Stromal cell of bone marrow (primary cell): ENCODE measurements at places on chromosomes 1 and 21.
A peak's percentile ranks its signal among the peaks of the same experiment; 100 is the strongest.

DNA sequence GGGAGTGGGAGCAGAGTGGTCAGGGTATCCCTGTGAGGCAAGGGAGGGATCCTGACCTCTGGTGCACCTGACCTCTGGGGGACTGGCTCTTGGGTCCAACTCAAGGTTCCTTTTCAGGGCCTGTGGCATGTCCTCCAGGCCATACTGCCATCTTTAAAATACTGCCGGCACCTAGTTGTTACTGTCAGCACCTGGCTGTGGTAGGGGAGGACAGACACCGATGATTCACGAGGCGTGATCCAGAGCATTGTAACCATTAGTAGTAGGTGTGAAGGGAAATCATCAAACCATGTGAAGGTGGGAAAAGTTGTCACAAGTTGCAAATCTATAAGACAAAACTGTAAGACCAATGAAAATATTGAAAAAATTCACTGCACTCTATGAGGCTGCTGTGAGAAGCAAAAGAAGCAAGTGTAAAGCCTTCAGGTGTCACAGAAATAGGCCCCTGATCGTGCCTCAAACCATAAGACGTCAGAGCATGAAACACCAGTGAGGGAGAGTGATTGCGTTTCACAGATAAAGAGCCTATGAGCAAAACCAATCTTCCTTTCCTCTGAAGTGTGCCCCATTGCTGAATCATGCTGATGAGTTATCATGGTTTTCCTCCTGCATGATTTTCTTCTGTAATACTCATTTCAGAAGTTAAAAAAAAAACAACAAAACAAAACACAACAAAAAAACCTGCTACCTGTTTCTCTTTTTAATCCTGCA, 55.3 kb downstream of the CDC7 start:
- peak; percentile 69 for DNase-seq

GRCh38 chr21:46369520-46370235, 45.7 kb downstream of the PCNT start:
- DNase-seq = no peak

GRCh38 chr1:46690931-46691421, 19.3 kb downstream of the TEX38 start:
- DNase-seq = no peak

DNA sequence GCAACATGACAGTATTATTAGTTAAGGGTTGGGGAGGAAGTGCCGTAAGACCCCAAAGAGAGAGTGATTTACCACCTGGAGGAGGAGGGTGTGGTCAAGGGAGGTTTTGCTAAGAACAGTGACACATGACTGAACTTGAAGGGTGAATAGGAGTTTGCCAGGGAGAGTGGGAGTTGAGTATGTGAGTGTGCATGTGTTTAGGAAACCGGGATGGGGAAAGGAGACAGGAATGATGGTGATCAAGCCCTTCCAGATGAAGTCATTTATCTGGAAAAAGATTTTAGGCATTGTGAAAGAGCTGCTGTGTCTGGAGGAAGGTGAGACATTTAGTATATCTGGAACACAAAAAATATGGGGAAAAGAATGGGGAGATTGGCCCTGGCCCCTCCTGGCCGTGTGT, 28.1 kb upstream of the IL10 start:
- no peak for DNase-seq

GRCh38 chr1:168235548-168235885, 9.7 kb downstream of the SFT2D2 start:
- DNase-seq = no peak

DNA sequence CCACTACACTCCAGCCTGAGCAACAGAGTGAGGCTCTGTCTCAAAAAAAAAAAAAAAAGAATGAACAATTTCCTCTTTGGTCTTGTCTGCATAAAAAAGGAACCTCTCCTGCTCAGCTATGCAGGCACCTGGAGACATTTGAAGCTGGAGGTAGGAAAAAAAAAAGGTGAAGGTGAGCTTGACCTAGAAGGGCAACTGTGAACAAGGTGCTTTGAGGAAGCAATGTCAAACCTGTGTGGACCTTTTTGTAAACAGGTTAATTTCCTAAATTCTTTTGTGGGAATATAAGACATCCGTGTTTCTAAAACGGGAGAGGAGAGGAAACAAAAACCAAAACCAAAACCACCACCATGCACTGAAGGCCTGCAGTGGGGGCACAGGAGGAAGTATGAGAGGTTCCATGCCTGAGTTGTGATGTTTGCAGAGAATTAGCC, 77.5 kb downstream of the SLC45A1 start:
- DNase-seq = no peak
